CD4-positive, alpha-beta T cell treated with Interleukin-15 for 4 hours (primary cell): ENCODE measurements at places on chromosomes 5 and 9.
A peak's percentile ranks its signal among the peaks of the same experiment; 100 is the strongest.

- DNase-seq, result no peak
These were observed 51.2 kb upstream of the ZNF366 start for GRCh38 chr5:72558383-72558782.

- DNase-seq, result no peak
These were observed 278.0 kb downstream of the DRD1 start for GRCh38 chr5:175166026-175166425.

GRCh38 chr9:92637326-92637725, 32.6 kb downstream of the IPPK start:
- DNase-seq, result no peak

- DNase-seq, result no peak
These were observed 16.7 kb upstream of the SLC2A6 start for GRCh38 chr9:133495327-133496293.

DNA sequence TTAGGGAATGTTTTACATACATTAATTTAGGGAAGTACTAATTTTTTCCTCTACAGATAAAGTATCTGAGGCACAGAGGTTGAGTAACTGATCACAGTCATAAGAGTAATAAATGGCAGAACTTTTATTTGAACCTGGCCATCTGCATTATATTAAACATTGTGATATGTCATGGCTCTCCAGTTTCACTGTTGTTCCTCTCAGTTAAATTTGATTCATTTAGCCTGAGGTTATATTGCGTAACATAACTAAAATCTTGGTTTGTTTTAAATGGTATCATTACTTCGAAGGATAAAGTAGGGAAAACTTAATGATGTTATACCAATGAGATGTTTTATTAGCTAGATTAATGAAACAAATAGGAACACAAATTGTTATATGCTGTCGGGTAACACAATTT, 284.4 kb downstream of the KDM4C start:
- DNase-seq, result no peak

GRCh38 chr5:84715091-84715490, 330.4 kb upstream of the EDIL3 start:
- no peak for DNase-seq

DNA sequence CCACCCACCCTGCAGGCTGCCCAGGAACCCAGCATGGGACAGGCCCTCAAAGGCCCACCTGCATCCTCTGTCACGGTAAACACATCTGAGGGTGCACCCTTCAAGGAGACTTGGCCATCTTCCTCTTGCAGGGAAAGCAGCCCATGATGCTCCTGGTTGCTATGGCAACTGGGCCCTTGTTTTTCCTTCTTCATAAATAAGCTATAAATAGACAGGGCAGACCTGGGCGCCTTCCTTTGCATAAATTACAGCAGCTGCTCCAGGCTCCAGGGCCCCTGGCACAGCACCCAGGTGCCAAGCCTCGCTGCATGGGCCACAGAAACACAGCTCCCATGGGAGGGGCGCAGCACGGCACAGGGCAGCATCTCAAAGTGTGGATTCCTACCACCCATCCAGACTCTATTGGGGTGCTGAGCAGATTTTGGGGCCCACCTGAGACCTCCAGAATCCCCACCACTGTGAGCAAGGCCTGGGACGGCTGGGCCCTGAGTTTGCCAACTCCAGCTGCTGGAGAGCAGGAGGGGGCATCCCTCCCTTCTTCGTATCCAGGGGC, 5.8 kb upstream of the PSMB7 start:
- DNase-seq, result no peak

DNA sequence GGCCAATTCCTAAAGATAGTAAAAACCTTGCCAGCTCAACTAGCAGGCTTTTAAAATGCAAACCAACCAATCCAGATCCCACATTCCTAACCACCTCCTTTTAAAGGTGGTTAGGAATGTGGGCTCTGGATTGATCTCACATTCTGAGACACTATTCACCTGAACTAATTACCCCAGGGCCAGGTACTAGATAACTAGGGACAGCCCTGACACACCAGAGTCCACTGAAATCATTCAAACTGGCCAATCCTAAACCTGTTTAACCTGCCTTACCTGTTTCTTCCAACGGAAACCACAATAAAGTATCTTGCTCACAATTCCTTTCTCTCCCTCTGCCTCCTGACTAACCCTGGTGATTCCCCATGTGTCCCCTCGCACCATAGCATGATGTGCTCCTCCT, 168.3 kb upstream of the DMAC1 start:
- DNase-seq, result no peak

DNA sequence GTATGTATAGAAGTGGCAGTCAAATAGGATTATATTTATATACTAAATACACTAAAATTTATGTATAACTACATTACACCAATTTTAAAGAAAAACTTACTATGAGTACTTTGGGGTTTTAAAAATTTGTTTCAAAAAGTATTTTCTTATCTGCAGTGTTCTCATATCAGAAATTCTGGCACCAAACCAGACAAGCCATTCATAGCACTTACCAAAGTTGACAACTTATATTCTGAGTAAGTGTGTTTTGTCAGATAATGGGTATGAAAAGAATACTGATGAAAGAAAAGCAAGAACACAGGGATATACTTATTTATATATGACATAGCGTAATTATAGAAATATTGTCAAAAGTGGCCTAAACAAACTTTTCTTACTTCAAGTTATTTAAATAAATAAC, 67.5 kb downstream of the SPEF2 start:
- no peak for DNase-seq

- DNase-seq, result no peak
These were observed 332.6 kb upstream of the PDE4D start for GRCh38 chr5:60226128-60226527.

GRCh38 chr9:31799953-31800609, 584.4 kb upstream of the ACO1 start:
- DNase-seq, result peak; percentile 7

DNA sequence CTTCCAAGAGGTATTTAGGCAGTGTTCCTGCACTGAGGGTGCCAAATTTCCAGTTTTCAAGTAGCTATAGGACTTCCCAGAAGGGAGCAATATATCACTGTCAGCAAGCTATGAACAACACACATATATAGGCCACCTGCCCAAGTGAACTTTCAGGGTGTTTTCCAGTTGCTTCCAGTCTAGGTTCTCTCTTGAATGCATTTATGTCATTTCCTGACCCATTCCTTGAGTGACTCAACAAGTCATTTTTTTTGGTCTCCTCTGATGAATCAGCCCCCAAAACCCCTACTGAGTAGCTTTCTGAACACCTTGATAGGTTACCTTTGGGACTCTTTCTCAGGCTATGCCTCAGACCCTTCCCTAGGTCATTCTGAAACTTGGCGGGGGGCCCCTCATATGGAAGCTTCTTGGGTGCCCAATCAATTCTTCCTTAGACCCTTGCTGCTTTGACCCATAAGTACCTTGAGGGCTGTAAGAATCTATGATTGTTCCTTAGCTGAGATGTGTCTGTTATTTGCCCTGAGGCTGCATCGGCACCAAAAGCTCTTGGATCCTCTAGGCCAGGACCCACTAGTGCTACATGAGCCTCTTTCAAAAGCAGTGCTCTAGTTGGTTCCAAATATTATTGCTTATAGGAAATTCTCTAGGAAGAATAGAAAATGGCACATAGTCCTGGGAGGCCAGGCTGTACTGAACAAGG, 12.4 kb downstream of the DNAJB5 start:
- DNase-seq, result no peak

DNA sequence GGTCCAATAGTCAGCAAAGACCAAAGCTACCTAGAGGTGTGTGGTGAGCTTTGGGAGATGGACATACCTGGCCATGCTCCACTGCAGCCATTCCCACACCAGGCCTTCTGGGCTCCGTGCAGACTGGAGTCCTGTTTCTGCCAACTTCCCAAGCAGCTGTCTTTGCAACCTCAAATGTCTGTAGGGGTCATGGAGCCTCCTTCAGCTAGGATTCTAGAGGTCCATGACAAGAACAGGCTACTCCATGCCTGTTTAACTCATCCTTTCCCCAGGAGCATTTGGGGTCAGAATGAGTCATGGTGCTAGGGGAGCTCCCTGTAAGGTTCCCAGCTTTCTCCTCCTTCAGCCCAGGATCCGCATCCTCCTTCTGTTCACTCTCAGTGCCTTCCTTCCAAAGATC, 17.1 kb downstream of the VPS13A start:
- no peak for DNase-seq

DNA sequence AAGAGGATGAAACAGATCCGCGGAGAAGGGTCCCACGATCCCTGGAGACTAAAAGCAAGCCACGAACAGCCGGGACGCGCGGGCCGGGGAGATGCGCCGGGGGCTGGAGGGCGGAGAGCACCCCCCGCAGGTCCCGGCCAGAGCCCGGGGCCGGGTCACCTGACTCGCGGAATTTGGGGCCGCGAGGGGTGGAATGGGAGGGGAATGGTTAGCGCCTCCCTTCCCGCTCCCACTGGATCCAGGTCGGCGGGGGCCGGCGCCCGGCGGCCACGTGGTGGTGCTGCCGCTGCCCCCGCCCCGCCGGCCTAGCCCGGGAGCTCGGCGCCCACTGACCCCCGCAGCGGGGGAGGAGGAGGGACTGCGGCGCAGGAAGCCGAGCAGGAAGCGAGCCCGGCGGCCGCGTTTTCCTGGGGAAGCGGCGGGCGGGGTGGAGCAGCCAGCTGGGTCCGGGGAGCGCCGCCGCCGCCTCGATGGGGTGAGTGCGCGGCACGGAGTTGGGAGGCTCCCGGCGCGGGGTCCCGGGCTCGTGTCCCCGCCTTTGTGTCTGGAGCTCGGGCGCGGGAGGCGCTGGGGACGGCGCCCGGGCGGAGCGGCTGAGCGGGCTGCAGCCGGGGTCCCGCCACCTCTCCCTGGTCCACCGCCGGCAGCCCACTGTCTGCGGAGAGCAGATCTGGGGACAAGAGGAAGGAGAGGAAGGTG, at the start of gene RAI14:
Gene RAI14 (plus strand): TSS at position 328 of the 699 bp plus-strand sequence. CDS start 30,592 bp downstream, outside the sequence.
- DNase-seq, result no peak

DNA sequence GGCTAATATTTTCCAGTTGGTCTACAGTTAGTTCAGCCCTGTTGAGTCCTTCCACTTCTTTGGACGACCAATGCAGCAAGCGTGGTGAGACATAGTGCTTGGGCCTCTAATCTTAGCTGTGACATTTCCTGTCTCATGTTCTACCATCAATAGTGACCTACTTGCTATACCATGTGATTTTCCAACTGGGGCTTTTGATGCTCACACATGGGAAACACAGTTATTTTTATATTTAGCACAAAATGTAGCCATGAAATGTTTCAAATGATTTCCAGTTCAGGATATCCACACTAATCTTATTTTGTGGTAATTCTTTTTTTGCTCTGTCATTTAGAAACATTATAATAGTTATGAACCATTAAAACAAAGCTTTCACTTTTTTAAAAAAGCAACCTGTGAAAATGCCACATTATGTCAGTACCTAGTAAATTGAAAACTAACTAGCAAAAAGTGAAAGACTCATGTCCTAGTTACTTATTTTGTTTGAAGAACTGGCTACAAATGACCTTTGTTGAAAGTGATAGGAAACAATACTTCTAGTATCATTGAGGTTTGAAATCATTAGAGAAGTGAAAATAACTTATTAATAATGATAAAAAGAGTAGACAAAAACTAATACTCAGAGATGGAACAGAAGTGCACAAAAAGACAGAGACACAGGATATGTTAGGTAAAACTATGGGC, 18.3 kb downstream of the MARCHF3 start:
- no peak for DNase-seq

GRCh38 chr9:110622368-110622767, 42.8 kb upstream of the SVEP1 start:
- DNase-seq, result no peak
